ENCODE measurements at places on chromosomes 2 and 18.
A peak's percentile ranks its signal among the peaks of the same experiment; 100 is the strongest.

DNA sequence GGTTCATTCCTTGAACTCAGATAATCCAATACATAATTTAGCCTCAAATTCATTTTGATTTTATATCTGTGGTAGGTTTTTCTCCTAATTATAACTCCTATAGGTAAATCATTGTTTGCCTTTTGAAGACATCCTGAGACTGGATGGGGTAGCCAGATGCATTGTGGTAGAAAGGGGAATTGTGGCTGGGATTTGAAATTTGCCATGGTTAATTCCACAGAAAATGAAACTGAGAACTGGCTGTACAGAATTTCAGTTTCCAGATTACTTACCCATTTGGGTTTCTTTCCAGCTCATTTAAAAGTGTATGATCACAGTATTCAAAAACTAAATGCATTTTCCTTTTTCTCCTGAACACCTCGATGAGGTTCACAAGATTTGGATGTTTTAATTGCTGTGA lies 18.2 kb downstream of the CDKL4 start:
- DNase-seq = no peak

DNA sequence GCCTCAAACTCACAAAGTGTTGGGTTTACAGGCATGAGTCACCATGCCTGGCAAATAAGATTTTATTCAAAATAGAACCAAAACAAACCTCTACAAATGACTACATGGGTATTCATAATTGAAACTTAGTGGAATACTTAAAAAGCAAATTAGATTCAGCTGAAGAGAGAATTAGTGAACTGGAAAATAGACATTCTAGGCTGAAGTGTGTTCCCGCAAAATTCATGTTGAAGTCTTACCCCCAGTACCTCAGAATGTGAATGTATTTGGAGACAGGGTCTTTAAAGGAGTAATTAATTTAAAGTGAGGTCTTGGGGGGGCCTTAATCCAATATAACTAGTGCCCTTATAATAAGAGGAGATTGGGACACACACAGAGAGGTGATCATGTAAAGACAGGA lies 88.5 kb upstream of the OTOS start:
- DNase-seq = no peak

DNA sequence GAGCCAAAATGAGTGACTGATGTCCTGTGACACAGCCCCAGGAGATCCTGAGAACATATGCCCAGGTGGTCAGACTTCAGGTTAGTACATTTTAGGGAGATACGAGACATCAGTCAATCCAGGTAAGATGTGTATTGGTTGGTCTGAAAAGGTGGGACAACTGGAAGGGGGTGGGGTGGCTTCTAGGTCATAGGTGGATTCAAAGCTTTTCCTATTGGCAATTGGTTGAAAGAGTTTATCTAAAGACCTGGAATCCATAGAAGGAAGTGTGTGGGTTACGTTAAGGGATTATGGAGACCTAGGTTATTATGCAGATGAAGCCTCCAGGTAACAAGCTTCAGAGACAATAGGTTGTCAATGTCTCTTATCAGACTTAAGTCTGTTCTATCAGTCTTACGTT lies 136.5 kb downstream of the ZNF532 start:
- DNase-seq = no peak

GRCh38 chr2:127567351-127567854 lies 31.9 kb downstream of the MYO7B start:
- DNase-seq = no peak

GRCh38 chr2:23053601-23054000 lies 331.4 kb upstream of the KLHL29 start:
- DNase-seq = no peak

DNA sequence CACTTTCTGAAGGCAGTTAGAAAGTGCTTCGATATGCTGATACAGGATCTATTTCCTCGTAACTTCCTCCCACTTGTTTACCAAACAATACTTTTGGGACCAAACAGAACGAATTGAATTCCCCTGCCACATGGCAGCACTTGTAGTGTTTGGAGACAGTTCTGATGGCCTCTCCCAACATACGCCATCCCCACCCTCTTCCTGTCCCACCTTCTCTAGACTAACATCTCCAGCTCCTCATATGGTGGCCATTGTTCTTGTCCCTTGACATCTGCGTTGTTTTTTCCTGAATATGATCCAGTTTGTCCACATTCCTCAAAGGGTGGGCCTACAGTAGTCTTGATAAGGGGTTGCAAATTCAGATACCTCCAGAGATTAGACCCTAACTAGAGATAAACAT lies 53.4 kb upstream of the ANKRD44 start:
- DNase-seq = no peak

- DNase-seq = no peak
These were observed 108.6 kb downstream of the C1D start for GRCh38 chr2:67954093-67954748.

DNA sequence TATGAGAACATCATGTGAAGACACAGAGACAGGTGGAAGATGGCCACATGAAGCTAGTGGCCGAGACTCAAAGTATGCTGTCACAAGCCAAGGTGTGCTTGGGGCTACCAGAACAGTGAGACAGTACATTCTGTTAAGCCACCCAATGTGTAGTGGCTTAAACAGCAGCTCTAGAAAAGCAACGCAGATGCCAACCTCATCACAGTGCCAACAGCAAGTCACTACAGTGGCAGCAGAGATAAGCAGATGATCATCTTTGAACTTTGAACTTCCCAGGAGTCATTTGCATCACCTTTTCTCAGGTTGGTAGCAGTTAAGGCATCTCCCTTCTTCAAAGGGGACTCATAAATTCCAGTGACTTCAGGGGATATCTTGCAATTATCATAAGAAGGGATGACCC lies 394.4 kb downstream of the LRP1B start:
- no peak for DNase-seq

- no peak for DNase-seq
These were observed 429.7 kb upstream of the HS6ST1 start for GRCh38 chr2:128748336-128748735.

- DNase-seq = peak; percentile 91
These were observed at the start of gene DTNB for GRCh38 chr2:25673300-25674076. Gene DTNB, minus strand, starts transcription at chr2:25673577. Its CDS starts 20,917 bp downstream, at chr2:25652660.

GRCh38 chr2:178478130-178478438 lies 316 bp downstream of the FKBP7 start:
- DNase-seq = peak; percentile 21

DNA sequence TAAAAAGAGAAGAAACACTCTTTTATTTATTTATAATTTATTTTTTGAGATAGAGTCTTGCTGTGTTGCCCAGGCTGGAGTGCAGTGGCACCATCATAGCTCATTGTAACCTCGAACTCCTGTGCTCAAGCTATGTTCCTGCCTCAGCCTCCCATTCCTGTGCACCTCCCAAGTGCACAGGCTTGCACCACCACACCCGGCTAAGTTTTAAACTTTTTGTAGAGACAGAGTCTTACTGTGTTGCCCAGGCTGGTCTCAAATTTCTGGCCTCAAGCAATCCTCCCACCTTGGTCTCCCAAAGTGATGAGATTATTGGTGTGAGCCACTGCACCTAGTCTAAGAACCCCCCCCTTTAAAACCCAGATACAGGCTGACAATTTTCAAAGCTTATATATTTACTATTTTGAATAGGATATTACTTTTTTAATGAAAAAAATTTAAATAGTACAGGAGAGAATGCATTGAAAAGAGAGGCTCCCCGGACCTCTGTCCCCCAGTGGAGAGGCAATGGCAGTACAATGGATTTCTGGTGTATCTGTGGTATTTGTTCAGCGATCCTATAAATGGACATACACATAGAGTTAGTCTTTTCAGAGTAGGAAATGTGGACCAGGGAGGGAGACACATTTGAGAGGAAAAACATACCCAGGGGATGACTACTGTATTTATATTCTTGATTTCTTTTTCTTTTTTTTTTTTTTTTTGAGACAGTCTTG lies 48.1 kb upstream of the CNOT11 start:
- DNase-seq = no peak

GRCh38 chr2:6823111-6823510 lies 42.6 kb downstream of the CMPK2 start:
- DNase-seq = no peak

- no peak for DNase-seq
These were observed 688.4 kb upstream of the SYT4 start for GRCh38 chr18:43965691-43966090.

GRCh38 chr2:12787891-12788801 lies 71.4 kb downstream of the TRIB2 start:
- DNase-seq = no peak

DNA sequence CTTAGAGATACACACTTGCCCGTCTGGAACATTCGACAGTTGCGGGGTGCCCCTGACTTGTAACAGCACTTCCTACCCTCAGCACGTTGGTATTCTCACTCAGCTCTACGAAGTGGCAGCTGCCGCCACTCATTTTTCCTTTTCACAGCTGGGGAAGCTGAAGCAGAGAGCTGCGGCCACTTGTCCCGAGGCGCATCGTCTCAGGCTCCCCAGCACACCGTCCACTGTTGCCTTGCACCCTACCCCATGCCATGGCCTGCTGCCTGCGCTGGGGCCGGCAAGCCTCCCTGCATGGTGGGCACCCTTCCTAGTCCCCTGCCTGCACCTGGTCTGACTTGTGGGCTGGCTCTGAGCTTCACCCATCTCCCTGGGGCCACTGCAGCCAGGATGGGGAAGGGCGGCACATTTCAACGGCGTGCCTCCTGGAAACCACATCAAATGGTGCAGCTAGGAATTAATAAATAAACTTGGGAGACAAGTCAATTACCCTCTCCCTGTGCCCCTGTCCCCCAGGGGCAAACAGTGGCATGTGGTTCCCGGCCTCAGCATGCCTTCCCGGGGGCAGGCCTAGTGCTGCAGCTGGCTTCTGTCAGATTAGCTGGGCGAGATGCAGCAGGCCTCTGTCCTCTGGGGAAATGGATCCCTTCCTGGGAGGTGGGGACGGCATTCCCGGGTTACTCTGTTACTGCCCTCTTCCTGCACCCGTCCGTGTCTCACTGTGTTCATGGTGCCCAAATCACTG lies 64.7 kb upstream of the HAAO start:
- DNase-seq = no peak

DNA sequence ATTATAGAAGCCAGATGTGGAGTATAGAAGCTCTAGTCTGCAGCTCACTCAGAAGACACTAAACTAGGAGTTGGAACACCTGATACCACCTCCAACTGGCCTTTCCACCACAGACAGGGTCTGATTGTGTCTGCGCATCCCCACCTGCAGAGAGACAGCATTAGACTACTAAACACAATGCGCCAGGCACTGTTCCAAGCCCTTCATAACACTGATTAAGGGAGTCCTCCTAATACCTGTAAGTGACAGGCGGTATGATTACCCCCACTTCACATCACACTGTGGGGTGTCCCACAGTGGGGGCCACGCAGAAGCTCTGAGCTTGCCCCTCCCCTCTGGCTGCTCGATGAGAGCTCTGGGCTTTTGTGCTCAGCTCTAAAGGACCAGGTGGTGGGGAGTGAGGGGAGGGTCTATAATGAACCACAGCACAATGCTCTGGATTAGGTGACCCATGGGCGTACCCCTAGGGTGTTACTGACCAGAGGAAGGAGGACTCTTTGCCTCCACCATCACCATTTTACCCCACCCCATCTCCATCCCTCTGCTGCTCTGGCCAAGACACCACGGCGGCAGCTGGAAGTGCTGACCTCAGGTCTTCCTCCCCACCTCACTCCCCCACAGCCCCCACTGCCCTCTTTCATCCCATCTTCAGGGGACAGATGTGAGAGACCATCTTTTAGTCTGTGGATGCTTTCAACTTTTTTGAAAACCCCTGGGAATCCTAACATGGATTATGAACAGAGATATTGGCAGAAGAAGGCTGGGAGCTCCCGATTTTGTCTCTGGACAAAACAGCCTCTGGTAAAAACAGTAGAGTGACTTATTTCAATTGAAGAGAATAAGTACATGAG lies 145.1 kb downstream of the GFPT1 start:
- no peak for DNase-seq

GRCh38 chr2:28377195-28377816 lies 15.4 kb upstream of the FOSL2 start:
- DNase-seq = no peak

- no peak for DNase-seq
These were observed 201.2 kb downstream of the ASB1 start for GRCh38 chr2:238627899-238628298.

GRCh38 chr18:31646332-31647126 lies 37.9 kb downstream of the B4GALT6 start:
- no peak for DNase-seq

- DNase-seq = no peak
These were observed 257.3 kb upstream of the HNMT start for GRCh38 chr2:137706786-137707613.

DNA sequence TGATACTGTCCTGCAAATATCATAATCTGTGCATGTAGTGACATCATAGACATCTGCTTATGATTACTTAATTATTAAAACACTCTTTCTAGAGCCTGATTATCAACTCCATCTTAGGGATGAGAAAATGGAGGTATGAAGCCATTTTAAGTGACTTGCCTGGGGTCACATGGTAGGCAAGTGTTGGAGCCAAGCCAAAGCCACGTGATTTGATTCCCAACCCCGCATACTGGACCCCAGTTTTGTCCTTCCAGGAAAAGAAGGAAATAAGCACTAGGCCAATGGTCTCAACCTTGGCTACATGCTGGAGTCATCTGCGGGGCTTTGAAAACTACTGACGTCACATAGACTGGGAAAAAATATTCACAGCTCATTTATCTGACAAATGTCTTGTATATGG lies 19.6 kb upstream of the SEH1L start:
- DNase-seq = no peak

GRCh38 chr2:182622231-182622630 lies 93.8 kb upstream of the DNAJC10 start:
- DNase-seq = no peak

GRCh38 chr2:28234807-28235206 lies 157.9 kb upstream of the FOSL2 start:
- no peak for DNase-seq

- peak; percentile 33 for DNase-seq
These were observed 241.2 kb upstream of the TANK start for GRCh38 chr2:160918906-160919503.

DNA sequence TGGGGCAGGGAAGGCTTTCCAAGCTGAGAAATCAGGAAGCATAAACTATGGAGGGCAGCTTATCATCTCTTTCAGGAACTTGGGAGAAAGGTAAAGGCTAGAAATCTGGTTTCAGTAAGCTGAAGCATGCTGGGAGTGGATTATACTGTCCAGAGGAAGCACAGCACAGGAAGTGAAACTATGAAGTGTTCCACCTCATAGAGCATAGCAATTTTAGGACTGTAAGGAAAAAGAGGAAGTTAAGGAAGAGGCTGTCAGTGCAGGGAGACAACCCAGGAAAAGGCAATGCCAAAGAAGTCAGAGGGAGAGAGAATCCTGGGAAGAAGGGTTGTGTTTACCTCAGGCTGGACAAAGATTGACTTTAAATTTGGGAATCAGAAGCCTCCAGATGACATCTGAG lies 51.9 kb downstream of the EFEMP1 start:
- no peak for DNase-seq

- DNase-seq = no peak
These were observed at the start of gene SERPINB12 for GRCh38 chr18:63542069-63542468. Gene SERPINB12, plus strand, starts transcription at chr18:63542369. Its CDS starts 13,791 bp downstream, at chr18:63556160.
